ENCODE measurements at places on chromosomes 2 and 18.

DNA sequence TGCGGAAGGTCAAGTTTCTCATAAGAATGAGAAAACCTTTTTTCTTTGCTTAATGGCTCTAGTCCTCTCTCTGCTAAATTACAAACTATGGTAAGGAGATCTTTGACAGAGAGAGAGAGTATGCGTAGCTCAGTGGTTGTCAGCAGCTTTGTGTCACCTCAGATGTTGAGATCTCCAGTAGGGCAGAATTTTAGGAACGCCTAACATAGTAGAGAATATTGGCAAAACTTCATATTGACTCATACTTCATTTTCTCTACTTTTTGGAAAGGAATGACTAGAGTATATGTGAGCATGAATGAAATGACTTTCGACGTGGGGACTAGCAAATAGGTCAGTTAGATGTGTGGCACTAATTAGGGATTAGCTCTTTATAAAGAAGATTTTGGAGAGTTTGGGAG, 64.0 kb downstream of the WDR7 start:
- no peak for DNase-seq

DNA sequence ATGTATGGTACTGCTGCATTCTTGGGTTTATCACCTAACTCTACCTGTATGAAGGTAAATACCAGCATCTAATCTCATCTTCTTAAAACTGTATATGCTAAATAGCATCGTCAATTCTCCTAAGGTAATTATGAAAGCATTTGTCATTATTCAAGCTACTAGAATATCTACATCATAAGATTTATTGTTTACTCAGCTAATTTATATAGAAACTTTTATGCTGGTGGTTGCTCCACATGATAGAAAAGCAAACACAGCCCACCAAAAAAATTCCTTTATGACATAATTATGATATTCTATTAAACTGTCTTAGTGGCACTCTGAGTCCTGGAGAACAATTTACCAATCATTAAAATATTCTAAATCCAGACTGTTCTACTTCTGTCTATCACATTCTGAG, 1226.1 kb upstream of the NRXN1 start:
- DNase-seq = no peak

DNA sequence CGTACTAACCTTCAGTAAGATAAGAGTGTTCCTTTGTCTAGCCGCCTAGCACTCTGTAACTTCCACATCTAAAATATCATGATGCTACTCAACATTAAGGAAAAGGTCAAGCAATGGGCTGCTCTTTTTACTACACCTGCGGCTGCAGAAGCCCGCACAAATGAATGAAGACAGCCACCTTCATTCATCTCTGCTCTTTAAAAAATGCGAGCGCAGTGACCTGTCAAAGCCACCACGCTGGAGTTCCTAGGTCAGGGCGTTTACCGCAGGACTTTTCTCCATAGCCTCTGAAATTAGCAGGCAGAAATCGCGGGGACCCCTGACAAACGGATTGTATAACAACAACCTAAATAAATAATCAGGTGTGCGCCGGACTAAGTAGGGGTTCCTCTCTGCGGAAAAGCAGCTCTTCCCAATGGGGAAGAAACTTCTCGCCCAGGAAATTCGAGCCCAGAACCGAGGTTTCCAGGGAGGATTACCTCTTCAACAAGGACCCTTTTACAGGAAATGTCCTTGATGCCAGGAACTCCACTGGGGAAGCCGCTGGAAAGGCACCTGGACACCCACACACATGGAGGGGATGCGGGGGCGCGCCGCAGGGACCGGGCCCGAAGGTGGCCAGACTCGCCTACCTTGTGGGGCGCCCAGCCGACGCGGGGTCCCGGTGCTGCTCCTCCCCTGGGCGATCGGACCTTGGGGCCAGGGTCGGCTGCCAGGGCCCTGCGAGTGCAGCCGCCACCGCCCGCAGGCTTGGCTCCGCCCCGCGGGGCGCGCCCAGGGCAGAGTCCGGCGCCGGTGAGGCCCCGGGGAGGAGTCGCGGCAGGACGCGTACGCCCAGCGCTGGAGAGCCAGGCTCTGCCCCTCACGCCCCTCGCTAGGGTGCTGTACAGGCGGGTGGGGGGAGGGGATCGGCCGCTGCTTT, at the start of gene CCDC68:
CCDC68 (minus strand) TSS at position 758 of the 922 bp plus-strand sequence. CDS start 16,670 bp downstream, outside the sequence.
- no peak for DNase-seq

DNA sequence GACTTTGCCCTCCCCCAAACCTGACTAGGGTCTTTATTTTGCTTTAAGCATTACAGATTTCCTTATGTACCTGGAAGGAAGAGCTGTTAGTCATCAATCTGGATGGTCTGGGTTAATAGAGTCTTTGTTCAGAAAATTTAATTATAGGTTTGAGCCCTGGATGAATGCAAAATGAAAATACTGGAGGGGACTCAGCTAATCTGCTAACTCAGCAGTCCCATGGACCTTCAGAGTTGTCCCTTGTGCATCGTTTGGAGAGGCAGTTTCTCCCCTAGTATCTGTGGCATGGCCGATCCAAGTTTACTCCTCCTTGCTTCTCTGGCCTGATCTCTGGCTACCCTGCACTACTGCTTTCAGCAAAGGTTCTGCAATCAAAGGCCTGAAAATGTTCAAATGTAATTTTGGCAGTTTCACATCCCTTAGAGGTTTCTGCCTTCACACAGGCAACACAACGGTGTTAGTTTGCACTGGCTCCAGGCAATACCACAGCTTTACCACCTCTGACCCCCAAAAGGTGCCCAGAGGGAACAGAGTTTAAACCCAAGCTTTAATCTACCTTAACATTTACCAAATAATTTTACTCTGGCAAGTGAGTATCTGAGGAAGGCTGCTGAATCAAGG, 134.3 kb downstream of the THADA start:
- DNase-seq = no peak

GRCh38 chr2:74199275-74199701, 873 bp downstream of the MTHFD2 start:
- DNase-seq = no peak

GRCh38 chr2:63078852-63079606, 28.4 kb downstream of the OTX1 start:
- peak; percentile 53 for DNase-seq

GRCh38 chr2:102357937-102358336, 2.3 kb downstream of the IL18R1 start:
- DNase-seq = no peak

GRCh38 chr18:26657631-26658581, 109.6 kb upstream of the KCTD1 start:
- no peak for DNase-seq

- DNase-seq = no peak
Measured at GRCh38 chr18:6624661-6625311, 104.7 kb upstream of the ARHGAP28 start.

- DNase-seq = no peak
Measured at GRCh38 chr2:52210161-52210560, 1178.2 kb upstream of the NRXN1 start.

DNA sequence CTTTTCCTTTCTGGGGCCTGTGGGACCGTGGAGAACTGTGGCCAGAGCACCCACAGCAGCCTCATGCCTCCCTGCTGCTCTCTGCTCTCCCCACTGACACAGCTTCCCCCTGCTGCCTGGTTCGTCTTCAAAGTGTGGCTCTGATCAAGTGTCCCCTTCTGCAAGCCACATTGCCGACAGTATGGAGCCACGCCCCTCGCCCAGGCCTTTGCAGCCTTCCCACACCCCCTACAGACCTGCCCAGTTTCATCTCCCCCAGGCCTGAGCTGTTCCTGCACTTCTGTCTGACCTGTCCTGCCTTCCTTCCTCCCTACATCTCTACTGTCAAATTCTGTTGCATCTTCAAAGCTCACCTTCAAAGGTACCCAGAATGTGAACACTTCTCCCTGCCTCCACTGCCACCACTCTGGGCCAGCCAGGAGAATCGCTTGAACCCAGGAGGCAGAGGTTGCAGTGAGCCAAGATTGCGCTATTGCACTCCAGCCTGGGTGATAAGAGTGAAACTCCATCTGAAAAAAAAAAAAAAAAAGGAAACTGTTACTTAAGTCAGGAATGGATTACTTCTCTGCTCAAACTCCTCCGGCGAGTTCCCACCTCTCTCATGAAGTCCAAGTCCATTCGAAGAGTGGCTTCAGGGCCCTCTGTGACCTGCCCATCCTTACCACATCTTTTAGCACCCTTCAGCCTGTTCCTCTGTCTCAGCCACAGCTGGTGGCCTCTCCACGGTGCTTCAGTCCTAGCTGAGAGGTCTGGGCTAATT, 29.0 kb upstream of the CATIP start:
- DNase-seq = no peak

GRCh38 chr2:101341901-101342624, 33.6 kb upstream of the RNF149 start:
- no peak for DNase-seq

- no peak for DNase-seq
Measured at GRCh38 chr2:124514236-124514635, 489.1 kb downstream of the CNTNAP5 start.

DNA sequence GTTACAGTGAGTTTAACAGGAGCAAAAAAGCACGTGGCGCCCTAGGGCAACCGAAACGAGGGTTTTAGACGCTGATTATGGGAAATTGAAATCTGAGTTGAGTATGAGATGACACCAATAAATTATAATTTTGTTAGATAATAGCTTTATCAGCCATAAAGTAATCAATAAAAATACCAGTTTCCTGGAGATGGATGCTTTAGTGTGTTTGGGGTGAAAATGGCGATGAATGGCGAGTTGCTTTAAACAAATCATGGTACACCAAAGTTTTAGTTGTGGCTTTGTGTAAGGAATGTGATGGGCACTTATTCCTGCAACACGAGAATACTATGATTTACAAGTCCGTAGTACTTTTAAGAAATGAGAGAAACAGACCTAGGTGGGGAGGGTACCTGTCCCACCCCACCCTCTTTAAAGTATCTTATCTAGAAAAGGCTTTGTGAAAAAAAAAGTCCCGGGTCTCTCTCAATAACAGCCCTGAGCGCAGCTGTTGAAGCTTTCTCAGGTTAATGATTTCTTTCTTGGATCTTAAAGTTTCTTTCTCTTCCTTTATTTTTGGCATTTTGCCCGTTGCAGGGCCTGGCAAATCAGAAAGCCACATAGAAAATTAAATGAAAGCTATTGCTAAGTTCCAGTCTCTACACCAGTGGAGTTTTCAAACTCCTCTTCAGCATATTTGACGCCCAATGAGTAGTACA, 1.5 kb upstream of the RRM2 start:
- peak; percentile 63 for DNase-seq

GRCh38 chr2:223928113-223929006, 16.8 kb downstream of the WDFY1 start:
- DNase-seq = no peak

- DNase-seq = no peak
Measured at GRCh38 chr2:144674071-144674470, 154.2 kb upstream of the ZEB2 start.

DNA sequence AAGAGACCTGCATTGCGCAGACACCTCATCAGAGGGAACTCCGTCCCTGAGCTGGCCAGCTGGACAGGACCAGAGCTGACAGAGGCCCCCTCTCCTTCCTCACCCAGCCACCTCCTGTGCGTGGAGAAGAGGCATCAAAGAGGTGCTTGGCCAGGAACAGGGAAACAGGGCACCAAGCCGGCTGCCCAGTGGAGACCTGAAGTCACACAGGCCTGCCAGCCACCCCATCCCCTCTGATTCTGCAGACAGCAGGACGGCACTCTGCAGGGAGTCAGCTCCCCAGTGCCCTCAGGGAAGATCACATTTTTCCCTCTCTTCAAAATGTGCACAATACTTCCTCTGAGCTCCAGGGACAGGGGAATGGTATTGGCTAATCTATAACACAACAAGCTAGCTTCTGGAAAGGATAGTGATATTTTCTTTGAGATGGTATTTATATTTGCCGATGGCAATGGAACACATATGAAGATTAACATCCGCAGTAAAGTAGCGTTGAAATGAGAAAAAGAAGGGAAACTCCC, 30.5 kb downstream of the SLC1A4 start:
- no peak for DNase-seq

DNA sequence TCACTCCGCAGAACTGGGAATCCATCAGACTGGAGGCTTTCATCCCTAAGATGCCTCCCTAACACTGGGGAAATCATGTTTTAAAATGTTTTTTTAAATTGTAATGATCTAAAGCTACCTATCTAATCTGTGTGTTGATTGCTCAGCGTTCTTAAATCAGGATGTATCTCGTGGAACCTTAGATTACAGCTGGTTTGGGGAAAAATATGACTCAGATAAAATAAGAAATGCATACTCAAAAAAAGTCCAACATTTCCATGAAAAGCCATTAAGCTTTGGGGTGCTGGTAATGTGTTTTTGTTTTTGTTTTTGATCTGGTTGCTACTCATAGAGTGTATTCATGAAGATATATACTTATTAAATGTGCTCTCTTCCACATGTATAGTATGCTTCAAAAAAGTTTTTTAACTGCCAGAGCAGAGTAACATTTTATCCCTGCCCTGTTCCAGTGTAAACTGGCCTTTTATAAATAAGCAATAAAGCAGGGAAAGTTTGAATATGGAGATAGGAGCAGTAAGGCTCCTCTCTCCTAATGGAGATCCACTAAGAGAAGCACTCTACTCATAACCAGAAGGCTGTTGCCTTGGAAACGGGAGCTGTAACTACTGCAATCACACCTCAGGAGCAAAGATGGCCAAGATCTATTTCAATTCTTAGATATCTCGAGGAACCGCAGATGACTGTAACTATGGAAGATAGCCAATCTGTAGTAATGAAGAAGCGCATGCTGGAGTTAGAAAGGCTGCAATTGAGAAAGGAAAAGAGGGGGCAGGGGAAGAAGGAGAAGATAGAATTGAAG, 41.6 kb downstream of the ANKRD44 start:
- DNase-seq = no peak

GRCh38 chr2:38806015-38806732, 28.2 kb downstream of the GEMIN6 start:
- no peak for DNase-seq

GRCh38 chr2:113230531-113230930, 48.2 kb downstream of the PAX8 start:
- DNase-seq = no peak

DNA sequence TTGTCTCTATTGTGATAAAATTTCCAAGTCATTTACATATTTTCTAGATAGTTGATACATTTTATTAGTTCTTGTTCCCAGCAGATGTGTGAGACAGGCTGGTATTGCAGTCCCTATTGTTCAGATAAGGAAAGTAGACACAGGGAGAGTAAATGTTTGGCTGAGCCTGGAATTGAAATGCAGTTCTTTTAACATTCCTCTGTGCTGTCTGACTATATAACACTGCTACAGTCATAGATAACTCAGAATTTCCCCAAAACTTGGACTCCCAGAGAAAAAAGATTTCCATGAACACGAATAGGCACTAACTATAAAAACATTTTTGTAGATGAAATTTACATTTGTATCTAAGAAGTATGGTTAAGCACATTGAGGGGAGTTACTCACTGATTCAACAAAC, 71.4 kb downstream of the PLCL1 start:
- no peak for DNase-seq

GRCh38 chr2:54419388-54419787, 36.7 kb upstream of the SPTBN1 start:
- no peak for DNase-seq

- DNase-seq = no peak
Measured at GRCh38 chr2:213104092-213104902, 47.1 kb downstream of the IKZF2 start.

Measured in epithelial cell of proximal tubule (primary cell).